ENCODE measurements at places on chromosomes 2 and 18.

DNA sequence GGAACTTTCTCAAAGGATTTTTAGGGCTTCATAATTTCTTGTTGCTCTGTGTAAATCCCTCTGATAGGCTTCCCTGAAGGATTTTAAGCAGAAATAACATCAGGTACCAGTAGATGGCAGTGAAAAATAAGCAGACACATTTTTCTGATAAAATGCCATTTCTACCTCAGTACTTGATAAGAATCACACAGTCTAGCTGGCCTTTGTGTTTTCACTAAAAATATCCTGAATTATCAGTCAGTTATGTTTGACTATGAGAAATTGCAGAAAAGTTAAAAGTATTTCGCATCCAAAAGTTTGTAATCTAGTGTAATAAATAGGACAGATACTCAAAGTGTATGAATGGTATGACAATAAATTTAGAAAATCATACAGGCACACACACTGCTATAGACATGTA lies 68.7 kb downstream of the DNAJC10 start:
- DNase-seq: no peak

GRCh38 chr2:217060516-217060915 lies 200.7 kb upstream of the TNP1 start:
- no peak for DNase-seq

GRCh38 chr18:60541661-60542060 lies 169.1 kb upstream of the MC4R start:
- DNase-seq: no peak

- DNase-seq: no peak
Observed at GRCh38 chr2:23670245-23670592, 256.7 kb downstream of the ATAD2B start.

DNA sequence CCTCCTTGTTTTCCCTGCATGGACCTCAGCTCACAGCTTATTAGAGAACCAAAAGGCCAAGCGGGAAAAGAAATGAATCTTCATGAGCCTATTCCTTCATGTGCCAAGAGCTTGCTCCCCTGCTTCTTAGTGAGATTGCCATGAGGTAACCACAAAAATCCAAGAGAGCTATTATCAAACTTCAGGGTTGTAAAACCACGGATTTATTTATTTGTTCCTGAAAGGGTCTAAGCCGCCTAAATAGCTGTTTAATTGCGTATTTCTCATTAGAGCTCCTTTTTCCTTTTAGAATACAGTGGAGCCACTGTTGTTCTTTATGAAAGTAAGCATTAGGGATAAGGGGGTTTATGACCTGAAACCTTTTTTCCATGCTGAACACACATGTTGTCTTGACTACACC lies 58.0 kb downstream of the SRD5A2 start:
- DNase-seq: no peak

DNA sequence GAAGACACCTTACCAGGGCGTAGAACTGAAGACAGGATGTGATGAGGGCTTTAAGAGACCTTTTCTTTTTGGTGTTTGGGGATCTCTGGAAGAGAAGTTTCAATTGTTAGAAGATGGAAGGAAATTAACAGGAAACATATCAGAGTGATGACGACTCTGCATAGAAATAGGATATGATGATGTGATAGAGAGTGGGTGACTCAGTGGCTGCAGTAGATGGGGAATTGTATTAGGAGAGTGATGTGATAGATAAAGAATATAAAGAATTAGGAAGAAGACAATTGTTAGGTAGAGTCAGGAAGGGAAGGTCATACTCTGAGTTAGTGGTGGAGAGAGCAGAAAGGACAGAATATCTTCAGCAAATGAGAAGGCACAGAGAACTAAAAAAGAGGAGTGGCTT lies 593.9 kb downstream of the NYAP2 start:
- no peak for DNase-seq

- DNase-seq: no peak
Observed at GRCh38 chr2:137155356-137156104, 390.2 kb downstream of the THSD7B start.

- DNase-seq: no peak
Observed at GRCh38 chr2:157760949-157761348, 115.2 kb downstream of the ACVR1 start.

DNA sequence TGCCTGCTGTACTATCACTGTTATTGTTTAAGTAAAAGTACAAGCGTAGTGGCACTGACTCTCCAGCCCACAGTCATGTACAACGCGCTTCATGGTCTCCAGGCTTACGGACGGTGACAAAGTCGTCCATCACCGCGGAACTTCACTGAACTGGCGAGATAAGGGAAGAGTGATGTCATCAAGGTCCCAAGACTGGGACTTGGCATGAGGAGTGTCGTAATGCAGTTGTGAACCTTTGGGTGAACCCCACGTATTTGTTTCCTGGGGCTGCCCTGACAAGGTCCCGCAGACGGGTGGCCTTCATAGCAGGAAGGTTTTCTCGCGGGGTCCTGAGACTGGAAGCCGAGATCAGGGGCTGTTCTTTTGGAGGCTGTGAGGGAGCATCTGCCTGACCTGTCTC lies 17.3 kb downstream of the NFATC1 start:
- no peak for DNase-seq

DNA sequence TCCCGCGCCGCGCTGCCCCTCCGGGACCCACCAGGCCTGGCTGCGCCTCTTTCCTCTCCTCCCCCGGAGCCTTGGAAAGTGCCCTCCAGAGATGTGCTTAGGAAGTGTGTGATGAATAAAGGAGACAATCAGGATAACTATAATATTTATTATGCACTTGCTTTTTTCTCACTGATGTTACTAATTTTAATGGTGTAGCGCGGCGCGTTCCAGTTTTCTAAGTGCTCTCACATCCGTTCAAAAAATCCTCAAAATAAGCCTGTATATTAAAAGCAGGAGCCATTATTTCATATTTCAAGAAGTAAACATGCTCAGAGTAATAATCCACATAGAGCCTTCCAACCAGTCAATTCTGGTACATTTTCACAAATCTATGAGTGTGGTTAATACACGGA lies 941 bp upstream of the MPPE1 start:
- no peak for DNase-seq

DNA sequence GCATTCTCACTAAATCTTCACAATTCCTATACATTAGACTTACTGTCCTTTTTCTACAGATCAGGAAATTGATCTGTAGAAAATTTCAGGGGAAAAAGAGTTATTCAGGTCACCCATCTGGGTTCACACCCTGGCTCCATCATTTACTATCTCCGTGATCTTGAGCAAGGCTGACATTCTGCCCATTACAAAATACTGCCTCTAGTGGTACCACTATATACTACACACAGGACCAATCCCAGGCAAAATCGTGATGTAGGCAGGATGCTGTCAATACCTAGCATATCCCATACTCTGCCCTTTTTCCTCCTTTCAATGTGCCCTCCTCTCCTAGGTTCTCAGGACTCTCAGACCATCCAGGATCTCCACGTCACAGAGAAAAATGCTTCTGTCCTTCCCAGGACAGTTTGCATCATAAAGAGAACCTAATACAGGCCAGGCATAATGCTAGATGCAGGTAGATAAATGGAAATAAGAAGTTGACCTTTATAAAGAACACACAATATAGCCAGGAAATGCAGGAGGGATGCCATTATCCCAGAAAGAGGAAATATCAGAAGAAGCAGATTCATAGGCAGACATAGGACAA lies 101.9 kb downstream of the CDH20 start:
- no peak for DNase-seq

DNA sequence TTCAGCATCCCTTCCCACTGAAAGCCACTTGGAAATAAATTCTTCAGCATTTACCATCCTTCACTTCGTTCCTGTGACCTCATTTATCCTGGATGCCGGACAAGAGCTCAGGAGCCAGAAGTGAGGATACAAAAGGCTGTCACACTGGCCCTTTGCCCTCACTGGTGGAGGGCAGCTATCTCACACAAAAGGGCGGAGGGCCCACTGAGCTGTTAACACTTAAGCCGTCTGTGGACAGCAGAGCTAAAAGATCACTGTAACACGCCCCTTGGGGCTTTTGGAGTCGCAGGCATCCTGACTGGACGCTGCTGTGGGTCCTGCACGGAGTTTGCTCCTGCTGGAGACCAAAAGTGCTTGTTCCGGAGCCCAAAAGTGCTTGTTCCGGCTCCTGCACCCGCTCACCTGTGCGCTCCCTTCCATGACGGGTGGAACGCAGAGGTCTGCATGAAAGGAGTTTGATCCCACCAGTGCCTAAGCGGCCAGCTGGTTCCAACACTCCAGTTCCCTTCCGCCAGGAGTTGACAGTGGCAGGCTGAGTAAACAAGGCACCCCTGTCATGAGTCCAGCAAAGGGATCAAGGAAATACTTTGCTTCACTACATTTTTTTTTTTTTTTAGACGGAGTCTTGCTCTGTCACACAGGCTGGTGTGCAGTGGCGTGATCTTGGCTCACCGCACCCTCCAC lies 572.0 kb upstream of the LINC00305 start:
- no peak for DNase-seq

GRCh38 chr18:66103550-66103949 lies 352.7 kb downstream of the CDH7 start:
- no peak for DNase-seq

DNA sequence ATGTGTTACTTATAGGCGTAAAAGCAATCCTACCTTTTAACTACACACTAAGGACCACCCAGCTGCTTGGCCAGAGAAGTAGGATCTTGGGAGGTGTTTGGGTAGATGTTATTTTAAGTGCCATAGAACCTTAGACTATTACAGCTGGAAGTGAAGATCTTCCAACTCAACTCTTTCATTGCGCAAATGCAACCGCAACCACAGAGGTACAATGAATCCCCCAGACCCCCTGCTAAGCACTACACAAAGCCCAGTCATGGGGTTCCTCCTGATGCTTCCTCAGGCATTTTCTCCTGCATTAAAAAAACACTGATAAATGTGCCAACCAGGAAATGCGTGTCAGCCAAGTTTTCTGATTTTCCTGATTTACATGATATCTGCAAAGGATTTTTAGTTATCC lies 246.0 kb downstream of the LRRTM1 start:
- DNase-seq: no peak

- no peak for DNase-seq
Observed at GRCh38 chr2:48886919-48887318, 131.4 kb upstream of the LHCGR start.

- no peak for DNase-seq
Observed at GRCh38 chr2:26591619-26592505, 49.3 kb downstream of the CIB4 start.

DNA sequence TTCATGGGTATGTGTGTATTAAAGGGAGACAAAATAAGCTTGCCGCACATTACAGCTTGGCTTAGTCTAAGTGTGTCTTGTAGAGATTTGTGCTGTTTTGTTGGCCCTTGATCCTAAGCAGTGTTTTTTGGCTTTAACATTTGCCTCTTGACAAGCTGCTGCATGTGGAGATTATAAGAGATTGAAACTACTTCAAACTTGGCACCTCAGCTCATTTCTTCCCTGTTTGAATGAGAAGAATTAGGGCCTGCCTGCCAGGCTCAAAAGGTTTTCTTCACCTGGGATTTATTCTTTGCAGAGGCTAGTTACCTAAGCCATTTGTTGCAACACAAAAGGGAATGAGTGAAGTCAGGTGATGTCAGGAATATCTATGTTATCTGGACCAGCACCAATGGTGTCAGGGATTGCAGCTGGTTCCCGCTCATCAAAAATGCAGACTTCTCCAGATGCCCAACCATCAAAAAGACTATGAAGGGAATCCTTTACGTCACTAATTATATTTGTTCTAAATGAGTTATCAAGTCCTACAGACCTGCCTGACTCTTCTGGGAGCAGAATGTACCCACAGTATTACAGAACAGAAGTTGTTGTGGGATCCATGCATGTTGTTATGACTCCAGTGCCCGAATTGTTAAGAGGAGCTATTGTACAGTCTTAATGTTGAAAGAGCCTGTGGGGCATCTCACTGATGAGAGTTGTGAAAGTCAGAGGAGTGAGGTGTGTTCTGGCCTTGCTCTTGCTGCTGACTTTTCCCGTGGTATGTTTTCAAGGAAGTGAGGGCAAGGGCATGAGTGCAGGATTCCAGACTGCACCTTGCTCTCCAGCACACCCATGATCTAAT lies 31.0 kb downstream of the ABCA12 start:
- no peak for DNase-seq

- DNase-seq: no peak
Observed at GRCh38 chr18:50298443-50299284, 11.2 kb upstream of the CXXC1 start.

DNA sequence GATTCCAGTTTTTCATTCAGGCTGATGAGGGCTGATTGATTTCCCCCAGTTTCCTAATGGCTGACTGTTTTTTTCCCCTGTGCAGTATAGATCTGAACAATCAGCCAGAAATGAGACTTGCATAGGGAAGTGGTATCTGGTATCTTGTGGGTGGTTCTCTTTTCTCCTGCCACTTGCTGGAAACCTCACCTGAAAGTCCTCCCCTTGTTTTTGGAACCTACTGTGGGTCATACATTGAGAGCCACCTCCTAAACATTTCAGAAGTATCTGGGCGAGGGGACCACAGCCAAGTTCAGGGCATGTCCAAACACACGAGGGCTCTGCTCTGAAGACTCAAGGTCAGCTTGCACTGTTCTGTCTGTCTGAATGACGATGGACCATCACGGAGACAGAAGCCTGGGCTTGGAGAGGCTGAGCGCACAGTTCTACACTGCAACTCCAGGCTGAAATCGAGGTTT lies 19.3 kb downstream of the ALPK2 start:
- DNase-seq: no peak

DNA sequence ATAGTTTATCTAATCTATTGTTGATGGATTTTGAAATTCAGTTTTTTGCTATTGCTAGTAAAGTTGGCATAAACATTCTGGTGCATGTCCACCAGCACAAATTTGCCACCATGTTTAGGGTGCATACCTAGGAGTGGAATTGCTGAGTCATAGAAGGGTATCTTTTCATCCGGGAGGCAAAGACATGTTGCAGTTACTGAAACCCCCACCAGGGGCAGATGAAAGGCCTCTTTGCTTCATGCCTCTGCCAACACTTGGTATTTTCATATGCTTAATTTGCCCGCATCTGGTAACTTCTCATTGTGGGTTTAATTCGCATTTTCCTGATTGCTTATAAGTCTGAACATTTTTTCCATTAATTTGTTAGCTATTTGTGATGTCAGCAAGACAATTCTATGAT lies 8.2 kb downstream of the DCC start:
- no peak for DNase-seq

DNA sequence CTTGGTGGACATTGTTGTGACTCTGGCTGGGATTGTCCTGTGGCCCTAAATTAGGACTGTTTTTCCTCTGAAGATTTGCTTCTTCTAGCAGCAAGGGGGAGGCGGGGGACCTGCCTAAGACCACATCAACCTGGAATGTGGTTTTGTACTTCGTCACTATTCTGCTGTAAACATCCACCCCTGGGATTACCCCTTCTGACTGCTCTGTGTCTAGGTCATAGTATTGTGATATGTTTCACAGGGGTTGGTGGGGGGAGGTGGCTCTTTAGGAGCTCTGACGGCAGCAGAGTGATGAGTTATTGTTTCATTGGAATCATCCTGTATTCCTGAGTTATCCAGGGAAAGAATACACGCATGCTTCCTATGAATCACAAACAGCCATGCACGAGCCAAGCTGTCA lies 226.4 kb upstream of the MYT1L start:
- no peak for DNase-seq
